Stimulated activated CD8-positive, alpha-beta memory T cell treated with anti-CD3 and anti-CD28 coated beads, Interleukin-2, amount 100 ng/mL, for 1 hour (primary cell): ENCODE measurements at places on chromosomes 7 and 10.

DNA sequence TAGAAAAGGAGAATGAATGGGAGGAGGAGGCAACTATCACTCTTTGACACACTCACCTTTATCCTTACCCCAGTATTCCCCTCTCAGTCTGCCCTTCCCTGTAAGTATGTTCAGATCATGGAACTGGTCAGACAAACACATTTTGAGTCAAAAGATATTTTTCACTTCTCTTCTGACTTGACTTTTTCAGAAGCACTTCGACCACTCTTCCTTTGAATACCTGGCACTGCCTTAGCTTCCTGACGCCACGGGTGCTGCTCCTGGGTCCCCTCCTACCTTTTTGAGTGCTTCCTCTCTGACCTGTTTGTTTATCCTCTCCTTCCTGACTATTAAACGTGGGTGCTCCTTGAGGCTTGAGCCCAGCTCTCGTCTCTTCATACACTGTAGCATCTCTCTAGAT, 19.8 kb upstream of the C10orf67 start:
- DNase-seq: no peak

GRCh38 chr10:58331646-58332045, 3.2 kb upstream of the UBE2D1 start:
- DNase-seq: no peak

- no peak for DNase-seq
These were observed 136.3 kb downstream of the CCDC71L start for GRCh38 chr7:106524690-106525059.

DNA sequence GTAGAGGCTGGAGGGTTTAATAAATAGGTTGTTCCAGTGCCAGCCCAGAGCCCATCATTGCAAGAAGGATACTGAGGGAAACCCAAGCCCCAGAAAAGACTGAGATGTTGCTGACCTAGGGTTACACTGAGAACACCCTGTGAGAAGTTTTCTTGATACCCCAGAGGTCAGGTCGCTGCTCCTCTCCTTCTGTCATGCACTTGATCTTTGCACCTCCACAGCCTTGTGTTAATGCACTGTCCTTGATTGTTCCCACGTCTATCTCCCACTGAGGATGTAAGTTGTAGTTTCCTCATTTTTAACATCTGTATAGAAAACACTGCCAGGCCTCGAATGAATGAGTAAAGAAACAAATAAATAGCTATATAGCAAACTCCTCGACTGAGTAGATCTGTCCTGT, 195.3 kb upstream of the AHR start:
- no peak for DNase-seq

DNA sequence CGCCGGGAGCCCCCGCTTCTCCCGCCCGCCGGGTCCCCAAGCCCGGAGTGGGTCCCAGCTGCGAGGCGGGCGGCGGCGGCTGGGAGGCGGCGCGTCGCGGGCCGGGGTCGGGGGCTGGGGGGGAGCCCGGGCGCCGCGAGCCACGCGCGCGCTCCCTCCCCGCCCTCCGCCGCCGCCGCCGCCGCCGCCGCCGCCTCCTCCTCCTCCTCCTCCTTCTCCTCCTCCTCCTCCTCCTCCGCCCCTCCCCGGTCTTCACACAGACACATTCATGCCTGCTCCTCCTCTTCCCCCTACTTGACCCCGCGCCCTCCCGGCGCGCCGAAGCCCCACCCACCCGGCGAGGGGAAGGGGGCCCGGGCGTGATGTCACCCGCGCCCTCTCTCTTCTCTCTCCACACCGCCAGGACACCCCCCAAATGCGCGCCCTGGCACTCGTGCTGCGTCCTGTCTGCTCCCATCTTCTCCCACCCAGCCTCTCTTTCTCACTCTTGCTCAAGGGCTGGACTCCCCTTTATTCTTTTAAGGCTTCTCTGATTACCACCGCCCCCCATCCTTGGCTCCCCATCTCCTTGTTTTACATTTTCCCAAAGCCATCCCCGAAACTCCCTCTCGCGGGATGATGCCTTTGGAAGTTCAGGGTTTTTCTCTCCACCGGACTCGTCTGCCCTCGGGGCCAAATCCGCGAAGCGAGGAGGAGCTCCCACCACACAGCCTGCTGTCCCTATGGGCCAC, 967 bp upstream of the GLI3 start:
- DNase-seq: no peak

DNA sequence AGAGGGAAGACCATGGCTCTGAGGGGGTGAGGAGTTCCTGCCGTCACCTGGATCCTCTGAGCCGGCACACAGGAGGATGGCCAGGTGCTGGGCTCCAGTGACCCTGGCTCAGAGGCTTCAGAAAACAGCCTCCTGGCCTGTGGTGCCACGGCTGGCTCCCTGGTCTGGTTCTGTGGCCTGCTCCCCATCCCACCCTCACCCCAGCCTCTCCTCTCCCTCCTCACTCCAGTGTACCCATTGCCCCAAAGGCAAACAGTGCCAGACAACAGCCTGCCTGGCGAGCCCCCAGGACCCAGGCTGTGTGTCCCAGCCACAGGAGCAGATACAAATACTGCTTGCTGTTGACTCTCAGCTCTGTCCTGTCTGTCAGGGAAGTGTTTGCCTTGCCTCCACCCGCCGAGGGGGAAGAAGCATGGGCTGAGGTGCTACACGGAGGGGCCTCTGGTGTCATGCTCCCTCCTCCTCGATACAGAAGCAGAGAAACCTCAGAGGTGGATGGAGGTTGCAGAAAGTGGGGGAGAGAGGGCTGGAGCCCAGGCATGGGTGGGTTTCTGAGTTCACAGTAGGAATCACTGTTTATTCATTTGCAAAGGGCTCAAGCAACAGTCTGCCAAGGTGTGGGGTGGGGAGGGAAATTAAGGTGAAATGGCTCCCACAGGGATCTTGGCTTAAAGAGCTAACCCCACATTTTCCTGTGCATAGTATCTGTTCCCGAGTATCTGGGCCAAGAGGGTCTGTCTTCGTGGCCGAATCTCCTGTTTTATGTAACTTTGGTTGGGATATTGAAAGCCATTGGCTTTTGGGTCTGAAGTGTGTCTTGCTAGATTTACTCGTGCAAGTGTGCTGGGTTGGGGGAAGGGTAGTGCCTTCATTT, 5.5 kb downstream of the ADRA2A start:
- no peak for DNase-seq
